Breast epithelium (tissue), 4 donors: ENCODE measurements at places on chromosomes 12 and 14.
A peak's percentile ranks its signal among the peaks of the same experiment; 100 is the strongest.

- H3K36me3 ChIP-seq = no peaks in the 10 kb centered on the region
- no peak overlapping the region for H3K27ac ChIP-seq
- no peaks in the 10 kb centered on the region for H3K27me3 ChIP-seq
Measured at GRCh38 chr12:5034603-5035002, 9.1 kb upstream of the KCNA5 start.

GRCh38 chr14:105378199-105378598 lies 20.1 kb upstream of the TEX22 start:
- no peak for DNase-seq
- no peaks in the 10 kb centered on the region for H3K4me1 ChIP-seq
- no peak overlapping the region for H3K4me3 ChIP-seq
- no peaks in the 10 kb centered on the region for H3K27me3 ChIP-seq

DNA sequence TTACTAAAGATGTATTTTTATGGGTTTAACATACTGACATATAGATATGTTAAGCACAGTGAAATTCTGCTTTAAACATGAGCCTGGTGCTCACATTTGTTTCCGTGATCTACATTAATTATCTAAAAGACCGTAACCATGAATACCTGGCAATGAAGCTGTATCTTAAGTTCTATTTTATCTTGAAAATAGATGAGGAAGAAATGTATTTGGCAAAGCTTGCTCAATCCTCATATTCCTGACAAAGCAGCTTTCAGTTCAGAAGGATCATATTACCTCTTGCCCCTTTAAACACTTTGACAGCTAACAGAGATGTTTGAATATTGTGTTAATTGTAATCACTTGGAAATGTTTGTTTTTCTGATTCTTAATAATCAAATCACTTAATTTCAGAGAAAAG lies 9.8 kb downstream of the EPYC start:
- H3K27me3 ChIP-seq = no peaks in the 10 kb centered on the region
- H3K4me1 ChIP-seq = no peaks in the 10 kb centered on the region
- H3K4me3 ChIP-seq = no peak overlapping the region
- H3K36me3 ChIP-seq = no peaks in the 10 kb centered on the region
- no peak for DNase-seq

GRCh38 chr14:90049390-90049789 lies 12.4 kb upstream of the KCNK13 start:
- H3K36me3 ChIP-seq = no peaks in the 10 kb centered on the region
- no peaks in the 10 kb centered on the region for H3K4me1 ChIP-seq
- DNase-seq = no peak
- H3K27ac ChIP-seq = no peak overlapping the region

DNA sequence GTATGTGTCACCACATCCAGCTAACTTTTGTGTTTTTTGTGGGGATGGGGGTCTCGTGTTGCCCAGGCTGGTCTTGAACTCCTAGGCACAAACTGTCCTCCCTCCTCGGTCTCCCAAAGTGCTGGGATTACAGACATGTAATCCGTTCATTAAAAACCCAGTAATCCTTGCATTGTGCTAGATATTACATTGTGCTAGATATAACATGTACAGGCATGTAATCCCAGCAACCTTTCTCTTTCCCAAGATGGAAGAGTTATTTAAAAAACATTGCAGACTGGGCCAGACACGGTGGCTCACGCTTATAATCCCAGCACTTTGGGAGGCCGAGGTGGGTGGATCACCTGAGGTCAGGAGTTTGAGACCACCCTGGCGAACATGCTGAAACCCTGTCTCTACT lies 19.7 kb downstream of the ELK3 start:
- H3K4me1 ChIP-seq = no peaks in the 10 kb centered on the region
- H3K4me3 ChIP-seq = no peak overlapping the region
- H3K27me3 ChIP-seq = no peaks in the 10 kb centered on the region
- peak overlapping the region; percentile 39 for H3K27ac ChIP-seq
- H3K36me3 ChIP-seq = no peaks in the 10 kb centered on the region

GRCh38 chr14:50232276-50232642 lies 881 bp upstream of the SOS2 start:
- no peaks in the 10 kb centered on the region for H3K36me3 ChIP-seq
- H3K27me3 ChIP-seq = no peaks in the 10 kb centered on the region
- H3K4me3 ChIP-seq = peak overlapping the region; percentile 87
- DNase-seq = no peak

GRCh38 chr12:46549527-46550265 lies 177.1 kb upstream of the SLC38A2 start:
- H3K27ac ChIP-seq = no peak overlapping the region
- H3K4me3 ChIP-seq = no peak overlapping the region
- H3K36me3 ChIP-seq = no peaks in the 10 kb centered on the region
- DNase-seq = no peak
- H3K4me1 ChIP-seq = peaks cover 3% of the 10 kb centered on the region
- no peaks in the 10 kb centered on the region for H3K27me3 ChIP-seq

DNA sequence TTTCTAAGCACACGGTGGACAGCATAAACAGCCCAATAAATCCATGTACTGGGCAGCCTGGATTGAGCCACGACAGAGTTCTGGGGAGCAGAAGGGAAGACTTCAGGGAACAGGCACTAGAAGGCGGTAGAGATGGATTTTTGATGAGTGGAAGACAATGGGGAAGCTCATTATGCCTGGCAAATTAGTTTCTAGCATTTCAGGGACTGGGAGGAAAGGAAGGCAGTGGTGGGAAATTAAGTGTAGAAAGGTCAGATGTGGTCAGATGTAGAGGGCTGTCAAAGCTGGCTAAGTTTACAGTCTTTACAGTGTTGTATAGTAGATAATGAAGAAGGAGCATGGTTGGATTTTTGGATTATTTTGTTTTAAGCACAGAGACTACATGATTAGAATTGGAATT lies 9.2 kb downstream of the EGLN3 start:
- H3K36me3 ChIP-seq = no peaks in the 10 kb centered on the region
- no peaks in the 10 kb centered on the region for H3K27me3 ChIP-seq
- H3K4me3 ChIP-seq = no peak overlapping the region
- no peak overlapping the region for H3K27ac ChIP-seq
- no peak for DNase-seq
- H3K4me1 ChIP-seq = peaks cover 7% of the 10 kb centered on the region

DNA sequence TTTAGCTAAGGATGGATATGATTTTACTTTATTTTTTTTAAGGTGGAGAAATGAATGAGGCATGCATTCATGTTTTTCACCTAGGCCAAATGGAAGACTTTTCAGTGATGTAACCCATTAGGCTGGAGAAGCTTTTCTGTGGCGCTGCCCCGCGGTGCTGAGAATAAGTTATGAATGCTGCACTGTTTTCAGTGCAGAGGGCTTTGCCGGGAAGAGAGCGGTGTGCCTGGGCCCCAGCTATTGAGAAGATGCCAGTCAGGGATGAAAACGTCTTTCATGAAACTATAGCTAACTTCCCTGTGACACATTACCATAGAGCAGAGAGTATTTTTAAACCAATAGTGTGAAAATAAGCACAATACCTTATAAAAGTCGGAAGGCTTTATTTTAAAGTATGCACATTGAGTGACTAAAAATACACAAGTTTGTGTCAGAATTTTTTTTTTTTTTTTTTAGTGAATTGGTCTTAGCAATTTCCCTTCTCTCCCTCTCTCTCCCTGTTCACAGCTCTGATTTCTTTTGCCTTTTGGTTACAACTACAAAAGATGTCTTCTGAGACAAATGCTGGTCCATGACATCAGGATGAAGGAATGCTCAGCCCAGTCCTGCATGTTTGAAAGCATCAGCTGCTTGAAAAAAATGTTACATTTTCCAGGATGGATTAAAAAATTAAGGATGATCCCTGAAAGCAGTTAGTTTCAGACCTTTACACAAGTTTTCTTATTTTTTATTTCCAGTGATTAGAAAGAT lies 48.3 kb downstream of the NPAS3 start:
- no peak overlapping the region for H3K4me3 ChIP-seq
- H3K27ac ChIP-seq = no peak overlapping the region
- H3K27me3 ChIP-seq = no peaks in the 10 kb centered on the region
- H3K36me3 ChIP-seq = no peaks in the 10 kb centered on the region
- no peak for DNase-seq

- H3K36me3 ChIP-seq = no peaks in the 10 kb centered on the region
- H3K27ac ChIP-seq = no peak overlapping the region
- no peaks in the 10 kb centered on the region for H3K27me3 ChIP-seq
- DNase-seq = peak; percentile 18
- no peak overlapping the region for H3K4me3 ChIP-seq
Measured at GRCh38 chr12:64889434-64890216, 65.2 kb downstream of the TBC1D30 start.

- no peak overlapping the region for H3K4me3 ChIP-seq
- DNase-seq = no peak
- no peaks in the 10 kb centered on the region for H3K27me3 ChIP-seq
- no peaks in the 10 kb centered on the region for H3K36me3 ChIP-seq
Measured at GRCh38 chr12:79871621-79872020, 63.3 kb downstream of the PPP1R12A start.

DNA sequence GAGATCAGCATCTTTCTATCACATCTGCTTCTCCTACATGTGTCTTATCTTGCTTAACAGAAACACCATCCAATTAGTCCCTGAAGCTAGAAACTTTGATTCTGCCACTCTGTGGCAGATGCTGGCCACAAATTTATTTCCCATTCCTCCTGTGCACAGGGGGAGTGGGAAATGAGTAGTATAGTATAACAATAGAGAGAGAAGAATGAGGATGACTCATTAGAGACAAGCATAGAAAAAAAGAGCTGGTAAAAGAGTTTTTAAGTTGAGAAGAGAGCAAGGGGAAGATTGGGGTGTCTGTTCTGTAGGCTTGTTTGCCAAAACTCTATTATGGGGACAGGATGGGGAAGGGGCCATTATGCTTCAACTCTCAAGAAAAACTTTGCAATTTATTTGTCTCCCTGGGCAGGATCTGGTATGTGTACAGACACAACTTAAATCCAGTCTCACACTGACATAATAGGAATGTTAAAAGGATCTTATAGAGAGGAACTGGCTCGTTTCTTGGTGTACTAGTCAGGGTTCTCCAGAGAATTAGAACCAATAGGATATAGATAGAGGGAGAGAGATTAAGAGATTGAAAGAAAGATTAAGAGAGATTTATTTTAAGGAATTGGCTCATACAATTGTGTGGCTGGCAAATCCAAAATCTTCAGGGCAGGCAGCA lies 142.6 kb upstream of the CPSF6 start:
- no peak overlapping the region for H3K27ac ChIP-seq
- H3K27me3 ChIP-seq = no peaks in the 10 kb centered on the region
- H3K4me3 ChIP-seq = no peak overlapping the region

DNA sequence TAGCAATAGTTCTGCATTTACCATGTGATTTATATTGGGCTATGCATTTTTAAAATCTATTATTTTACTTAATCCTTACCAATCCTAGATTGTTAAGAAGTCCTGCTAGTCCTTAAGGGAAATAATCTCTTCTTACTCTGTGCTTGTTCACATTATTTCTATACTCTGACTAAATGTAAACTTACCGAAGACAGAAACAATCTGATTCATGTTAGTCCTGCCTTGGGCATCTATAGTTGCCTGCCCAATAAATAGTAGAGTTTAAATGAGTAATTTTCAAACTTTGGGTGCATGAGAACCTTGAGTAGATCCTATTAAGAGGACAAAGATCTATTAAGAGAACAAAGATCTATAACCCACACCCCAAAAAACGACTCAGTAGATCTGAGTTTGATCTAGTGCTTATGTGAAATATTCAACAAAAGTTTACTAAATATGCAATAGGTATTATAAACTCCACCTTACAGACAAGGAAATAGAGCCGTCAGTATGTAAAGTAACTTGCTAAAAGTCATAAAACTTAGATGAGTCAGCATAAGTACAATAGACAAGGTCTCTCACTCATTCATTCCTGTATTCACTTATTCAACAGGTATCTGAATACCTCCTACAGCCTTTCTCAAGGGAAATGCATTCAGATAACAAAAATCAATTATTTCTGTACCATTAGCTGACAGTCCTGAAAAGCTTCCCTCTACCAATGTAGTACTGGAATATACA lies 127.6 kb downstream of the PAWR start:
- no peak overlapping the region for H3K4me3 ChIP-seq
- H3K27ac ChIP-seq = no peak overlapping the region
- H3K4me1 ChIP-seq = no peaks in the 10 kb centered on the region
- no peaks in the 10 kb centered on the region for H3K36me3 ChIP-seq
- no peaks in the 10 kb centered on the region for H3K27me3 ChIP-seq
- DNase-seq = no peak

DNA sequence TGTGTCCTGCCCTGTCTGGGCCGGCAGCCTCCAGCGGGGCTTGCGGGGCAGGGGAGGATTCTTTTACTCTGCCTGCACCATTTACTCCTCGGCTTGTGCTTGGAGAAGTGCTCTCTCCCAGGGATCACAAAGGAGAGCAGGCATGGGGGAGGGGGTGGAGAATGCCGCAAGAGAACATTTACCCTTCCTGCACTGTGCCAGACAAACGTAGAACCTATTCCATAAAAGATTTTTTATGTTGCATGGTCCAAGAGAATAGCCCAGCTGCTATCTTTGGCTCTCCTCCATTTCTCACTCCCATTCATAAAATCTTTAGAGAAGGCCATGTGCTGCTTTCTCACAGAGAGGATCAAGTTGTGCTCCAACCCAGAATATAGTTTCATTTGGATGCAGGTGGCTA lies 159.4 kb downstream of the SPTSSA start:
- no peaks in the 10 kb centered on the region for H3K4me1 ChIP-seq
- no peaks in the 10 kb centered on the region for H3K36me3 ChIP-seq
- no peak overlapping the region for H3K4me3 ChIP-seq
- no peak for DNase-seq

- no peaks in the 10 kb centered on the region for H3K27me3 ChIP-seq
- peak; percentile 49 for DNase-seq
- no peak overlapping the region for H3K27ac ChIP-seq
Measured at GRCh38 chr12:55696796-55697462, 10.8 kb downstream of the ITGA7 start.

- H3K36me3 ChIP-seq = no peaks in the 10 kb centered on the region
- DNase-seq = no peak
- peaks cover 15% of the 10 kb centered on the region for H3K4me1 ChIP-seq
- H3K27ac ChIP-seq = no peak overlapping the region
- H3K4me3 ChIP-seq = no peak overlapping the region
- no peaks in the 10 kb centered on the region for H3K27me3 ChIP-seq
Measured at GRCh38 chr12:124699909-124700308, 132.5 kb upstream of the NCOR2 start.

DNA sequence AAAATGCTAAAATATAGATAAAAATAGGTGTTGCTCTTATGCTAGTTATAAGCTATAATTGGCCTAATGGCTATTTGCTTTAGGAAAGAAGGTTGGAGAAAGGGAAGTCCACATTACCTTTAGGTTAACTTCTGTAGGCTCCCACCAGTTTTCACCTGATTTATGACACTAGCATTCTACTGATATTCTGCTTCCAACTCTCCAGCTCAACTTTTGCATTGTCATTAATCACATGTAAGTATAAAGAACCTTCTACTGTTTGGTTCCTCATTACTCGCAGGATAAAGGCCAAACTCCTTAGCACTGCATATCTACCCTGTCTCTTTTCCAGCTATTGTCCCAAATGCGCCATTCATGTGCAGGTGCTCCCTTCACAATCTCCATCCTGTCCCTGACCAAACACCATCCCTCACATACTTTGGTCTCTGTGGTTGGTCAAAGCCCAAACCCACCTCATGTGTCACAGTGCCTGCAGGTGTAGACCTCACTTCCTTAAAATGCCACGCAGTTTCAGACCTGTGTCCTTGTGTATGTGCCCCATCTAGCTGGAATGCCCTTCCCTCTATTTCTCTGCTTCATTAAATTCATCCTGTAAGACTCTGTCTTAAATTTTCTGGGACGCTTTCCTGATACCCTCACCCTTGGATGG lies 3.3 kb downstream of the DDHD1 start:
- DNase-seq = no peak
- no peaks in the 10 kb centered on the region for H3K36me3 ChIP-seq
